GM12891 (cell line): ENCODE measurements at places on chromosomes 3 and 15.

DNA sequence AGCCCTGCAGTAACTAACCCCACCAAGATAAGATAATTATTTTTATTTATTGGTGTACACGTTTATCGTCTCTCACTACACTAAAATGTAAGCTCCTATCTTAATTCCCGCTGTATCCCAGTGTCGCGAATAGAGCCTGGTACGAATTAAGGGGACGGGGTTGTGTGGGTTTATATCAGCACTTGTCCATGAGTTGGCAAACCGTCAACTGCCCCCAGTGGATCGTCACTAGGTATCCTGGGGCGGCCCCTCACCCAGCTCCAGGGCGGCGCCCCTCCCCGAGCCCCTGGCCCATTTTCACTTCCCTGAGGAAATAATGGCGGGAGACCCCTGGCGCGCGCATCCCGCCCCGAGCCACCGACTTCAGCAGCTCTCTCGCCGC is 465 bp downstream of the RUVBL1 start:
- no peak for DNase-seq

GRCh38 chr3:85170646-85171045 is 211.9 kb downstream of the CADM2 start:
- no peak for DNase-seq

- no peak for DNase-seq
Observed at GRCh38 chr15:39530480-39531342, 50.2 kb upstream of the THBS1 start.

DNA sequence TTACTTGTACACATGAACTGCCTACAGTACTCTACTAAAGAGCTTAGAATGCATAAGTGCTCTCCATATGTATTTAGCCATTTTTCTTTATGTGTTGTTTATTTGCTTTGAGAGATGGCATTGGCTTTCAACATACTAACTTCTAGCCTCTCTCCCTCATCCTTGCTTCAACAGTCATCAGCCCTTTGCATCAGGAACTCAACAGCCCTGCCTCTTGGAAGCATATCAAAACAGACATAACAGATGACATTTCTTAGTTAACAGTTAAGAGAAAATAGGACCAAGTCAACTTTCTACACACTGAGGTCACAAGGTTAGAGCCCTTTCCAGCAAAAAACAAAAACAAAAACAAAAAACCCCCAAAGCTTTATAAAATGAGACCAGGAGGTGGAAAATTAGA is 145.6 kb downstream of the TCF12 start:
- no peak for DNase-seq

- DNase-seq: no peak
Observed at GRCh38 chr3:67015702-67016484, 17.8 kb downstream of the KBTBD8 start.

GRCh38 chr3:16102905-16103364 is 71.5 kb upstream of the GALNT15 start:
- DNase-seq: no peak

- no peak for DNase-seq
Observed at GRCh38 chr3:15256861-15257341, 50.9 kb downstream of the CAPN7 start.

GRCh38 chr3:70516076-70516475 is 203.6 kb upstream of the MDFIC2 start:
- DNase-seq: no peak

GRCh38 chr15:86322629-86323028 is 243.0 kb downstream of the AGBL1 start:
- no peak for DNase-seq

GRCh38 chr15:63057468-63058345 is 15.2 kb downstream of the TPM1 start:
- no peak for DNase-seq

- DNase-seq: no peak
Observed at GRCh38 chr3:77320514-77320913, 280.6 kb downstream of the ROBO2 start.
